ENCODE measurements at places on chromosomes 12 and 14. TPM values are rescaled to one million over a fixed set of nuclear protein-coding genes. Genes with fewer than 3 reads are reported as not detected.

SIX1 gene
- polyA plus RNA-seq = 6.9 TPM

ADCK1 gene
- polyA plus RNA-seq = 4.8 TPM

ST8SIA1 gene
- 0.45 TPM for polyA plus RNA-seq

C14orf132 gene
- 20.6 TPM for polyA plus RNA-seq

VEZT gene
- polyA plus RNA-seq = 96.1 TPM
